ENCODE measurements at places on chromosomes 7 and 10. TPM values are rescaled to one million over a fixed set of nuclear protein-coding genes. Genes with fewer than 3 reads are reported as not detected.

CCDC172 gene
- not detected for total RNA-seq

ADCY1 gene
- not detected for total RNA-seq

FAM25A gene
- not detected for total RNA-seq

CC2D2B gene
- total RNA-seq = not detected

DPP6 gene
- not detected for total RNA-seq

SPDYE5 gene
- total RNA-seq = not detected

KCNMA1 gene
- 14.2 TPM for total RNA-seq

CHST15 gene
- total RNA-seq = 0.25 TPM

ARHGEF35 gene
- 3.4 TPM for total RNA-seq

TAS2R41 gene
- total RNA-seq = not detected

EIF3B gene
- total RNA-seq = 180 TPM

CFAP69 gene
- 6.9 TPM for total RNA-seq

TET1 gene
- 2.1 TPM for total RNA-seq

PDK4 gene
- total RNA-seq = 1.5 TPM

TMEM178B gene
- 0.25 TPM for total RNA-seq

OR2A7 gene
- total RNA-seq = not detected

SYCE1 gene
- total RNA-seq = not detected

HGF gene
- total RNA-seq = 4.4 TPM

NUTM2E gene
- total RNA-seq = not detected

CFTR gene
- not detected for total RNA-seq

AQP1 gene
- 0.54 TPM for total RNA-seq

OR13A1 gene
- not detected for total RNA-seq

TMEM196 gene
- not detected for total RNA-seq

COL13A1 gene
- total RNA-seq = 17.3 TPM

OPN1SW gene
- total RNA-seq = not detected

C10orf53 gene
- total RNA-seq = not detected

SVOPL gene
- total RNA-seq = not detected

UPF2 gene
- total RNA-seq = 10.2 TPM

TEX36 gene
- total RNA-seq = not detected

EBLN1 gene
- total RNA-seq = not detected

ZNF727 gene
- total RNA-seq = not detected

TRIM50 gene
- not detected for total RNA-seq

GHRHR gene
- not detected for total RNA-seq

TMEM176B gene
- total RNA-seq = not detected

PRPF18 gene
- 30.2 TPM for total RNA-seq

GRM8 gene
- total RNA-seq = not detected

NXPH1 gene
- not detected for total RNA-seq

PPP1R9A gene
- not detected for total RNA-seq

SUN3 gene
- not detected for total RNA-seq

NME8 gene
- not detected for total RNA-seq

ANKRD30A gene
- total RNA-seq = not detected

AGBL3 gene
- total RNA-seq = 2.4 TPM

All from GM23248 (cell line).